ENCODE measurements at places on chromosomes 13 and 19. TPM values are rescaled to one million over a fixed set of nuclear protein-coding genes. Genes with fewer than 3 reads are reported as not detected.

Gene RXFP2
- not detected for total RNA-seq

Gene ACP5
- 0.34 TPM for total RNA-seq

Gene BRME1
- 1.7 TPM for total RNA-seq

Gene SOX1
- total RNA-seq, result not detected

Gene NHLRC3
- 11.9 TPM for total RNA-seq

Gene KLK15
- total RNA-seq, result not detected

Gene DIRAS1
- 2.5 TPM for total RNA-seq

Gene TUBA3C
- not detected for total RNA-seq

Gene PRKCG
- total RNA-seq, result not detected

Gene CLEC17A
- total RNA-seq, result not detected

Gene TNNI3
- 0.26 TPM for total RNA-seq

DNA sequence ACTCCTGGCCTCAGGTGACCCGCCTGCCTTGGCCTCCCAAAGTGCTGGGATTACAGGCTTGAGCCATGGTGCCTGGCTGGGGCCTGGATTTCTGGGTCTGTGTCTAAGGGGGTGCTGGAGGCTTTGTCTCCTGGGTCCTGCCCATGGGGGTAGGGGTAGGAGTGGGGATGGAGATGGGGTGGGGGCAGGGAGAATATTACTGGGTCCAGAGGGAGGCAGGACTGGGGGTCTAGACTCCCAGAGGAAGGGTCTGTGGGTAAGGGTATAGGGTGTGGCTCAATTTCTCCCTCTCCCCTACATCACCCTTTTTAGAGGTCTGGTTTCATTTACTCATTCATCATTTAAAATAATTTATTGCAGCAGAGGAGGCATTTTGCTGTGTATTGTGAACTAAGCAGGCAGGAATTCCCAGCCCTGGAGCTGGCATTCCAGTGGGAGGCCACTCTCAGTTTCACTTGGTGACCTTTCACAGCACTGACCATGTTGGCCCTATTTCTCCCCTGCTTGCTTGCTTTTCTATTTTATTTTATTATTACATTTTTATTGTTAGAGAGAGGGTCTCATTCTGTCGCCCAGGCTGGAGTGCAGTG, 810 bp upstream of the NFKBID start:
- no peak for DNase-seq

DNA sequence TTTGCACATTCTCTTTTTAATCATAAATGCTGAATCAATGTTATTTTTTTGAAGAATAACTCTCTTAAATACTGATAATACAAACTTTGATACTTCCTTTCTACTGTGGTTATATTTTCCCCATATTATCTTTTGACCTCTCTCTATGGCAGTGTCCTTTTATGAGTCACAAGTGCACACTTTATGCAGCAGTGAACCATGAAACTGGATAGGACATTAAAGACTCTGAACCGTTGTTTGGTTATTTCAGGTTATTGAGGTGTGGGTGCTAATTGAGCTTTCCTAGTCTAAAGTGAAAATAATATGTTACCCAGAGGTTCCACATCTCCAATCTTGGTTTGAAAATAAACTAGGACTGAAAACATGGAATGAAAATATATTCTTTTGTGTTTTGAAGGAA, 71.4 kb downstream of the DGKH start:
- DNase-seq, result peak; percentile 40

GRCh38 chr13:73038064-73038463, 20.7 kb upstream of the KLF5 start:
- no peak for DNase-seq

GRCh38 chr19:34475026-34475974, 6.3 kb upstream of the WTIP start:
- DNase-seq, result peak; percentile 84

GRCh38 chr13:21164631-21165030, 11.7 kb downstream of the SKA3 start:
- DNase-seq, result peak; percentile 51

GRCh38 chr13:102122147-102122546, 279.7 kb downstream of the FGF14 start:
- DNase-seq, result no peak

DNA sequence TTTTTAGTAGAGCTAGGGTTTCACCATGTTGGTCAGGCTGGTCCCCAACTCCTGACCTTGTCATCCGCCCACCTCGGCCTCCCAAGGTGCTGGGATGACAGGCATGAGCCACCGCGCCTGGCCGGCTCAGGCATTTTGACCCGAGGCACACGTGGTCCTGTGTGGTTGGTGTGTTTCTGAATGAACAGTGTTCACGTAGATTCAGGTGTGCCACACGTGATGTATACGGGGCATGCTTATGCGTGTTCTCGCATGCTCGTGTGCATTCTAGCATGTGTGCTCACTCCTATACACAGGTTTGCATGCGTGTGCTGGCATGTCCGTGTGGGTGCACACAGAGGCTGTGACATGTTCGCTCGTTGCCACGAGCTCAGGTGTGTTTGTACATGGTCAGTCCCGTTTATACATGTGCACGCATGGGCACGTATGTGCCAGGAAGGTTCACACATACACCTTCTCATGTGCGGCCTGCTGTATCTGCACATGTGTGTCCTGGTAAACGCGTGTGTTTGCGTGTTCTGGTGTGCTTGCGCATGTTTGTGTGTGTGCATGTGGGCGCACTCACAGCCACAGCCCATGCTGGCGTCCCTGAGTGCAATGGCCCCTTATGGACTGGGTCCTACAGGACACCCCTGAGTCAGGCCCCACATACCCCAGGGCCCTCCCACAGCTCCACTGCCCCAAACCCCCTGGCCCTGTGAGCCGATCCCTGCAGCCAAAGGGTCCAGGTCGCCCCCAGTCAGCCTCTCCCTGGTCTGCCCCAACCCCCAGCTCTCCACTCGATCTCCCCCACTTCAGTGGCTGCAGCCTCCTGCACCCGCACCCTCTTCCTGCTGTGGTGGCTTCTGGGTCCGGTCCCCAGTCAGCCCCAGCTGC, 20.6 kb upstream of the TCF3 start:
- DNase-seq, result no peak

DNA sequence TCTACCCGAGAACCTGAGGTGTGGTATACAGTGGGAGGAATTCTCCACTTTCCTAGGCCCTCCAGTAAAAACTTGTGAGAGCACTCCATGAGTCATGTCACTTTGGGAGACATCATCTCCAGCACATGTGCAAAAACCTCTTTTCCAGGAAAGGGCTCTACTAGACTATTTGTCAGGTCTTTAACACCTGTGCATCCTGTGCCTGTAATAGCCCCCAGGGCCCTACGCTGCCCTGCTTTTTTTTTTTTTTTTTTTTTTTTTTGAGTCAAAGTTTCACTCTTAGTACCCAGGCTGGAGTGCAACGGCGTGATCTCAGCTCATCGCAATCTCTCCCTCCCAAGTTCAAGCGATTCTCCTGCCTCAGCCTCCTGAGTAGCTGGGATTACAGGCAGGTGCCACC, 1.7 kb upstream of the ERVV-1 start:
- no peak for DNase-seq

GRCh38 chr13:112893570-112894422, 75.2 kb upstream of the MCF2L start:
- DNase-seq, result no peak

GRCh38 chr19:35114353-35115176, 1.1 kb upstream of the FXYD3 start:
- DNase-seq, result peak; percentile 30

GRCh38 chr13:112972867-112973576, 4.0 kb downstream of the MCF2L start:
- no peak for DNase-seq

DNA sequence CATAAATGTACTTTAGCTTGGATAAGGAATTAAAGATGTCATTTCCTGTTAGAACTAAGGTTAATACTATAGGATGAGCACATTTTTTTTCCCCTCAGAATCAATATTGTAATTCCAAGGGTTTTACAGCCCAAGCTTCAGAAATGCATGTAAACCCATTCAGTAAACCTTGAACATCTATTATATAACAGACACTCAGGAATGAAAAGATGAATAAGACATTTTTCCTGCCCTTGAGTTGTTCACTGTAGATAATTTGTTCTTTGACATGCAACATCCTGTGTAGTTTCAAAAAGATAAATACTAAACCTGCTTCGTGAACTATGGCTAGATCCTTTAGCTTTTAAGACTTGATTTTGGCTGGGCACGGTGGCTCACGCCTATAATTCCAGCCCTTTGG, 21.7 kb upstream of the KCTD4 start:
- DNase-seq, result no peak

DNA sequence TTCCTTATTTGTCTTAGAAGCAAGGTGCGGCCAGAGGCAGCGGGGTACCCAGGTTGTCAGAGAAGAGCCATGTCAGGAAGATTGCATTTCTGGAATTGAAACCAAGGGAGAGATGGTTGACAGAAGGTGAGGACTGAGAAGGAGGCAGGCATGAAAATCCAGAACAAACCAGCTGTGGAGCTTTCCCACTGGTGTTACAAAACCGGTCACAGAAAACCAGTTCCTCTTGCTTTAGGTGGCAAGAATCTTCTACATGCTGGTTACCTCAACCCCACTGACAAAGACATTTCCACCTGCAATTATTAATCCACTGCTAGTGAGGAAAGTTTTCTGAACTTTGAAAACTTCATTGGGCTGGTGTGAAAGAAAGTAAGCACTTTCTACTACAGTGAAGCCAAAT, 64.0 kb upstream of the MED4 start:
- no peak for DNase-seq

DNA sequence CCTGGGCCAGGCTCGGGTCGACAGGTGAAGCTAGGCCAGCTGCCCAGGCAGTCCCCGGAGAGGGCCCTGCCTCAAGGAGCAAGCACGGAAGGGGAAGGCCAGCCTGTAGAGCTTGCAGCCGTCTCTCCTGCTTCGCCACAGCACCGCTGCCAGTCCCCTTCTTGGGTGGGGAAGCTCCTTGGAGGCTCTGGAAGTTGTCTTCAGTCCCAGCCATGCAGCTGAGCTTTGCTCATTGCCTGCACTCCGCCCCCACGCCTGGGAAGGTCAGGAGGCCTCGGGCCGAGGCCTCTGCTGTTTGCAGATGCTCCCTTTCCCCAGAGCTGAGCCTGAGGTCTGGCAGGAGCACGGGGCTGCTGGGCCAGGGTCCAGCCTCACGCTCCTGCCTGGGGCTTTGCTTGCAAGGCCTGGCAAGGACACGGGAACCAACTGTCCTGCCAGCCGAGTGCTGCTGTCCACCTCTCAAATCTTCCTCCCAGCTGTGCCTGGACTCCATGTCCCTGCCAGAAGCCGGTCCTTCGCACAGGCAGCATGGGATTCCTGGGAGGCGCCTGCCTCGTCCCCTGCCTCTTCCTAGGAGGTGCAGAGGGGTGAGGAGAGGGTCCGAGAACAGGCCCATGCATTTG, 13.3 kb downstream of the PLEKHF1 start:
- DNase-seq, result no peak

DNA sequence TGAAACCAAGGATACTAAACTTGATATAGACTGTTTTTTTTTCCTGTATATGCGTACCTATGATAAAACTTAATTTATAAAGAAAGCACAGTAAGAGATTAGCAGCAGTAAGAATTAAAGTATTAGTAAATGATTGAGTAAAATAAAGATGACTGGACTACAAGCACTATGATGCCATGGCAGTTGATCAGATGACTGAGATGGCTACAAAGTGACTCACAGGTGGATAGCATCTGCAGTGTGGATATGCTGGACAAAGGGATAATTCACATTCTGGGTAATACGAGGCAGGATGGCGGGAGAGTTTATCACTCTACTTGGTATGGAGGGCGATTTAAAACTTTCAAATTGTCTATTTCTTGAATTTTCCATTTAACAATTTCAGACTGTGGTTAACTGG, 11.8 kb downstream of the HTR2A start:
- peak; percentile 51 for DNase-seq

DNA sequence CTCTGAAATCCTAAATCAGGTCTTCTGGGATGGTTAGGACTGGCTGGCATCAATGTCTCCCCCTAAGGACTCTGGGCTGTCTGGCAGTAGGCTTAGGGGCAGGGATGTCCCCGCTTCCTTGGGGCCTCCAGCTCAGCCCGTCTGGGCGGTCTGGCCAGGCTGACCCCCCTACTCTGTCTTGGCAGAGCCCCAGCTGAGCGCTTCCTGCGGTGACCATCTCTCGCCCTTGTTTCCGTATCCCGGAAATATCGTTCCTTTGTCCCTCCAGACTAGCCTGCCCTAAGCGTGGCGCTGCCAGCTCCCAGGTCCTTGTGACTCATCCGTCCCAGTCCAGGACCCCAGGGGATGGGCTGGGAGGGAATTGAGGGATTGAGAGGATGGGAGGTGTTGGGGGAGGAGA, 11.3 kb downstream of the GTPBP3 start:
- DNase-seq, result peak; percentile 73

GRCh38 chr19:38316477-38317067, 825 bp upstream of the YIF1B start:
- no peak for DNase-seq

GRCh38 chr13:33624253-33624652, 193.7 kb upstream of the RFC3 start:
- no peak for DNase-seq

- peak; percentile 80 for DNase-seq
These were observed 202.9 kb downstream of the USP12 start for GRCh38 chr13:26968431-26969341.

DNA sequence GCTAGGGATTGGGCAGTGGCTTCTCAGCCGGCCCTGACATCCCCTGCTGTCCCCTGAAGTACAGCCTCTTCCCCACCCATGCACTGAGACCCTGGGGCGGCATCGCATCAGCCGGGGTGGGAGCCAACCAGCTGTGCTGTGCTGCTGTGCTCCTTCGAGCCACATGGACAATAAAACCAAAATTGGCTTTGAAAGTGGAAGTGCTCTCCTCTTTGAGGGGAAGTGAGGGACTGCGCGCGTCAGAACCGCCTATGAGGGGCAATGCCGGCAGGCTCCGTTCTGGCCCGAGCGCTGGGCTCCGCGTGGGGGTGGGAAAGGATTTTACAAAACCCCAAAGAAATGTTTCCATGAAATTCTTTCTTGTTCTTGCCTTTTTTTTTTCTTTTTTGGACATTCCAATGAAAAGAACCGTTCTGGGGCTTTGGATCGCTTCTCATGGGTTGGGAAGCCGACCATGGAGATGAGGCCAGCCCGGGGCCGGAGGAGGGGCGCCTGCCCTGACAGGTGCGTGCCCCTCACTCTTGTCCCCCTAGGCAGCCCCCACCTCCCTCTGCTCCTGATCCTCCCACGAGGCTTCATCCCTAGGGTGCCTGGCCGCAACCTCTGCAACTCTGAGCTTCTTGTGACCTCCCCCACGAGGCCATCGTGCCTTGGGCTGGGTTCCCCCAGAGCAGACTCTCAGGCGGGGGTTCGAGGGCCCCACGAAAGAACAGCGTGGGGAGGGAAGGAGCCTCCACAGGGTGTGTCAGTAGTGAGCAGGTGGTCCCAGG, 22.6 kb downstream of the KLHL26 start:
- no peak for DNase-seq

All from LHCN-M2 (cell line).